ENCODE measurements at places on chromosomes 6 and 20.

DNA sequence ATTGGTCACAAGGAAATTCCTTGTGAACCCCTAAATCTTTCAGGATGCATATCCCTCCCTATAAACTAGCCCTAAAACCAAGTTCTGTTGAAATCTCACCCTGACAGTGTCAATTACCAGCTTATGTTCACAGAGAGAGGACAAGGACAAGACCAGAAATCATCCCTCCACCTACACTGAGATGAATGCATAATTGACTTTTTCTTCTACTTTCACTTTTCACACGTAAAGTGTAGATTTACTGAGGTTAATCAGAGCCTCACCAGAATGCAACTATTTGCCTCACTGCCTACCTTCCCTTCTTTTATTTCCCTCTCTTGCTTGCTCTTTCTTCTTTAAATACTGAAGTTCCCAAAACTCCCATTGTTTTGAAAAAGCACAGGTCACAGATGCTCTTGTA lies 15.3 kb upstream of the NKAIN2 start:
- no peak for DNase-seq

- DNase-seq = no peak
Observed at GRCh38 chr6:23457321-23457720, 668.7 kb upstream of the NRSN1 start.

DNA sequence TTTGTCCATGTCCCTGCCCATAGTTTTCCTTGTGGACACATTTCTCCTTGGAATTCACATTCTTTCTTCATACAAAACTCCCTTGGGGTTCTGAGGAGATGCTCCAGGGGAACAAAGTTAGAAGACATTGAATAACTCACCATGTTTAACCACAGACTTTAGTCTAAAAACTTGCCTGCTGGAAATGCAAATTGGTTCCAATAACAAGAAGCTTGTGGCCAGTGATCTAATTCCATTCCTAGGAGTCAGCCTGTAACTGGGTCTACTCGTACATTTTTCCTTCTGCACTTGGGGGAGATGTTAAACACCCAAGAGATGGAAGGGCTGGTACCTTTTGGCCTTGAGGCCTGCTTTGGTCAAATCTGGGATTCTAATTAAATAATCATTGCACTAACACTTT lies 60.2 kb downstream of the SCML4 start:
- no peak for DNase-seq

- DNase-seq = no peak
Observed at GRCh38 chr6:138682704-138683527, 90.7 kb upstream of the CCDC28A start.

GRCh38 chr20:58875541-58876134 lies 23.1 kb downstream of the GNAS start:
- no peak for DNase-seq

- DNase-seq = no peak
Observed at GRCh38 chr6:52514514-52514913, 62.3 kb downstream of the TRAM2 start.

- DNase-seq = peak; percentile 46
Observed at GRCh38 chr6:16238963-16239797, 793 bp downstream of the GMPR start.

- DNase-seq = no peak
Observed at GRCh38 chr6:44772838-44773237, 385.3 kb downstream of the CDC5L start.

- no peak for DNase-seq
Observed at GRCh38 chr6:137677709-137678108, 183.5 kb upstream of the OLIG3 start.

DNA sequence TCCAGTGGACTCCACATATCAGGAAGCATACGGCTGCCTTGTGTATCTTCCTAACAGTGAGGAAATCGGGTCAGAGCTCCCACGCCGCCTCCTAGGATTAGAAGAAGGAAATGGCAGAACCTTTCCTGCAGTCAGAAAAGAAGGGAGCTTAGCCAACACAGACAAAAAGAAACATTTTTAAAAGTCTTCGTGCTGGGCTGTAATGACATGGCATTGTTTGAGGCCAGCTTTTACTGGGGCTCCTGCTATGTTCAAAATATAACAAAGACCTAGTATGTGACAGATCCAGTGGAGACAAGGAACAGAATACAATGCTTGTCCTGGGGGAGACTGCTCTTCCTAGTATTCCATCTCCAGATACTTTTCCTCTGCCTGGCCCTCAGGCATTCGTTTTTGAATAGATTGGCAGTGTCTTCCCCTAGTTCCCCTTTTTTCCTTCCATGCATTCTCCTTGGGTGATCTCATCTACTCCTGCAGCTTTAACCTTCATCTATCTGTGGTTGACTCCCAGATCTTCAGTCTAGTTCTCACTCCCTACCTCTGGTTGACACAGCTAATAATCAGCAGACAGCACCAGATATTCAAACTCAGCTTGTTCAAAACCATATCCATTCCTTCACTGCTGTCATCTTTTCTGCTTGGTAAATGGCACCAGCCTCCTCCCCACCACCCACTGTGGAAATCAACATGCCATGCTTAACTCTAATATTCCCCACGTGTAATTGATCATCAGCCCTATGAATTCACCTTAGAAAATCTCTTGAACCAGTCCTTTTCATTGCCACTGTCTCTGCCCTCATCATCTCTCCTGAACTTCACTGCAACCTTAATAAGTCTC lies 94.5 kb upstream of the VSTM2L start:
- no peak for DNase-seq

DNA sequence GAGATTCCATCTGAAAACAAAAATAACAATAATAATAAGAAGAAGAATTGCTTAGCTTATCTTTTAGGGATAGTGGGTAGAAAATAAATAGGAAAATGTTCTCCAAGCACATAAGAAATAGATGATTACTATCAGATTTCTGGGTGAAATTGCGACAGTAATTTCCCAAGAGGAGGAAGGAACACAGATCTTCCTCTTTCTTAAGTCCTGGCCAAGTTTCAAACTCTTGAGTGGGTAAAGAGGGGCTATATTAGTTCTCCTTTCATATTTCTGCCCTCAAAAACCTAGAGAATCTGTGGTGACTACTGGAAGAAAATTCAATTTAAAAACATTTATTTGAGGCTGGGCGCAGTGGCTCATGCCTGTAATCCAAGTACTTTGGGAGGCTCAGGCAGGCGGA lies 63.7 kb downstream of the PHACTR2 start:
- DNase-seq = no peak

DNA sequence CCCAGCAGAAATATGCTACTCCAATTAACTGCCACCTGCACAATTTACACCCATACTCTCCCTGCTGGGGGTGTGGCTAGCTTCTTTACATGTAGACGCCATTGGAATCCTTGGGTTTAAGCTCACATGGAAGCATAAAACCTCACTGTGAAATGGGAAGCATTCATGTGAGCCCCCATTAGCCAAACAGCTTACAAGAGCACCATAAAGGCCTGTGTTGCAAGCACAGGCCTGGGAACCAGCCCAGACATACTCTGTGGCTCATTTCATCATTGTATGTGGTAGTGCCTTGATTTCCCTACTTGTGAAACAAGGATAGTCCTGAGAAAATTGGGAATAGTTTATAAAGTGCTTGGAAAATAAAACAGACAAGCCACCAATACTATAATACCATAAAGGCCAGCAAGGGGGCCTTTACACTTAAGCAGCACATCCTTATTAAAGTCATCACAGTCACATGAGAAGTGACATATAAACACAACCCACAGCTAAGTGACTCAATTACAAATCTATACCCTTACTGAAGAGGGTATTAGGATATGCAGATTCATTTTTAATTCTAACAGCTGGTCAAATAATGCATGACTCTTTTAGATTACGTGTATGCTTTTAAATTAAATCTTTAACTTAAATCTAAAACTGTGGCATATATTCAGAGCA lies 6.8 kb downstream of the ADNP start:
- no peak for DNase-seq

GRCh38 chr6:161745594-161746141 lies 471.8 kb upstream of the AGPAT4 start:
- DNase-seq = no peak

GRCh38 chr20:58139849-58140786 lies 88.3 kb downstream of the ANKRD60 start:
- no peak for DNase-seq

DNA sequence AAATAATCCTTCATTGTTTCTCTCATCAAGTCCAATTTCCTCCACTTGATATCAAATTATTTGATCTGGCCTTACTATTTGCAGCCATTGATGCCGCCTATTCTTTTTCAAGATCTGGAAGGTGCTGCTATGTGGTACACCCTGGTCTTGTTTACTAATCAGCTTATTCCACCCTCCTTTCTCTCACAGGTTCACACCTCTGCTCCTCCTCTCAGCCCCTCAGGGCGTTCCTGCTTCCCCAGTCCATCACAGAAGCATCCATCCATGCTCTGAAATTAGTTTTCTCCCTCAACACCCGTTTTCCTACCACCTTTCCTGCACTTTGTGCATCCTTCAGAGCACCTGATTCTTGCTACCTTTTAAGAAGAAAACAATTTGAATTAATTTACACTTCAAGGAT lies 183.6 kb downstream of the EPHA7 start:
- no peak for DNase-seq

- no peak for DNase-seq
Observed at GRCh38 chr20:59047938-59048680, 5.5 kb upstream of the PRELID3B start.

DNA sequence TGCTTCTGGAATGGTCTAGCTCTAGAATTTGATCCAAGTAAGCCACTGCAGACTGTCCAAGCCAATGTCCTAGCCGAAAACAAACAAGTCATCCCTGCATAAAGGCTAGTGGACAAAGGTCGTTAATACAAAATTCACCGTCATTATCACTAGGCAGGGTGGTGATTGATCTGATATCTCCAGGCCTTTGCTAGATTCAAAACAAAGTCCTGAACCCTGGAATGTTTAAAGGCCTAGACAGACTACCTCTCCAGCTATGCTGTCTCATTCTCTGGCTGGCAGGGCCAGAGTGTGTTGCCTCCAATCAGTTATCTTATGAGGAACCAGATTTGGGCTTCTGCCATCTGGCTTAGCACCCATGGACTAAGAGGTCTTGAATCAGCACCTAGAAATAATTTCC lies 38.3 kb downstream of the MAP7 start:
- DNase-seq = no peak

- DNase-seq = no peak
Observed at GRCh38 chr6:168983925-168984324, 269.7 kb downstream of the THBS2 start.

GRCh38 chr6:150211700-150212511 lies 69.1 kb downstream of the PPP1R14C start:
- no peak for DNase-seq

GRCh38 chr6:9409126-9409525 lies 973.8 kb upstream of the SLC35B3 start:
- DNase-seq = no peak

DNA sequence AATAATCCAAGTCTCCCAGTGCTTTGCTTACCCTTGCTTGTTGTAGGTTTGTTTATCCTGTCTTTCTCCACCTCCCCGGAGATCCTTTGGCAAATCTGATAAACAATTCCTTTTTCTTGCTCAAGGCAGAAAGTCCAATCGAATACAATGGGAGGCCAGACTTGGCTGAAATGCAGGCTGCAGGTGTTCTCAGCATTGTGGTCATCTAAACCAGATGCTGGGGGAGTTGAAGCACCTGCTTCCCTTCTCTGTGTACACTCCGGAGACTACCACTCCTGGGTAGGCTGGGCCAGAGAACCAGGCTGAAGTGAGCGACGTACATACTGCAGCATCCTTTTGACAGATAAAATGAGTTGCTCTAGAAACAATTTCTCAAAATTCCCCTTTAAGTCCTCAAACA lies 82.6 kb upstream of the PREP start:
- no peak for DNase-seq

- no peak for DNase-seq
Observed at GRCh38 chr20:33333616-33334015, 50.6 kb downstream of the BPIFB1 start.

GRCh38 chr6:157756708-157757429 lies 66.2 kb upstream of the SNX9 start:
- peak; percentile 77 for DNase-seq

- no peak for DNase-seq
Observed at GRCh38 chr20:50436696-50437095, 73.5 kb upstream of the PTPN1 start.

GRCh38 chr6:41559655-41560427 lies 13.7 kb downstream of the FOXP4 start:
- DNase-seq = no peak

GRCh38 chr6:125046107-125046925 lies 84.1 kb downstream of the RNF217 start:
- no peak for DNase-seq

- DNase-seq = no peak
Observed at GRCh38 chr6:96836631-96837080, 621 bp downstream of the GPR63 start.

GRCh38 chr20:34693414-34693813 lies 10.7 kb upstream of the TP53INP2 start:
- no peak for DNase-seq

DNA sequence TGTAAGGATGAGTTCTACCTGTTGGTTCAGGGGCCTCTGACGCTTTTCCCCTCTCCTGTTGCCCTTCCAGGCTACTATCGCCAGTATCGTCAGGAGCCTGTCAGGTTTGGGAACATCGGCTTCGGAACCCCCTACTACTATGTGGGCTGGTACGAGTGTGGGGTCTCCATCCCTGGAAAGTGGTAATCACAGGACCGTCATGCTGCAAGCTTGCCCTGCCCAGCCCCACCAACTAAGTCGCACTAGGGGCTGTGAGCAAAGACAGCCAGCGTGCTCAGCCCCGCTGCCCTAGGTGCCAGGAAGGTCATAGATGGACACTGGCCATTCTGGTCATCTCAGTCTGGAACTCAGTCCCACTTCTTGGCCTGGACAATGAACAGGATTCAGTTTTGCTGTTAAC lies 102.1 kb downstream of the FNDC1 start:
- DNase-seq = no peak

GRCh38 chr6:45801471-45802289 lies 214.0 kb downstream of the CLIC5 start:
- DNase-seq = no peak

DNA sequence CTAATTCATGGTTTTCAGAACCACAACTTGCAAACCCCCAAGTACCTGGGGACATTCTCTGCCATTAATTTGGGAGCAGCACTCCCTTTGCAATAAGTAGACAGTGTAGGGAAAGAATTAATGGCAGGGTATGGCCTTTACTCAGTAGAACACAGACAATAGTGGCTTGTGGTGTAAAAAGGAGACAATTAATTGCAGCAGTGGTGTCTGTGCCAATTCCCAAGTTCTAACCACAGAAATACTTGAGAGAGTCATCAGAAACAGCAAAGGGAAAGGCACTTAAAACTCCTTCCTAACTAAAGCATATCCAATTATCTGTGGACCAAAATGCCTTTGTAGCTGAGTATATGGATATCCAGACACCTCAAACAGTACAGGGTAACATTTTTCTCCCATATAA lies 257.6 kb upstream of the POU3F2 start:
- DNase-seq = no peak

- DNase-seq = no peak
Observed at GRCh38 chr20:43752561-43753301, 25.9 kb upstream of the GTSF1L start.

GRCh38 chr20:45963059-45964005 lies 8.7 kb downstream of the ZNF335 start:
- no peak for DNase-seq

- DNase-seq = peak; percentile 58
Observed at GRCh38 chr6:51959744-51960383, 127.5 kb downstream of the PKHD1 start.

- no peak for DNase-seq
Observed at GRCh38 chr20:22728146-22728745, 143.9 kb upstream of the FOXA2 start.
